Central memory CD4-positive, alpha-beta T cell (primary cell): ENCODE measurements at places on chromosomes 6 and 20.

DNA sequence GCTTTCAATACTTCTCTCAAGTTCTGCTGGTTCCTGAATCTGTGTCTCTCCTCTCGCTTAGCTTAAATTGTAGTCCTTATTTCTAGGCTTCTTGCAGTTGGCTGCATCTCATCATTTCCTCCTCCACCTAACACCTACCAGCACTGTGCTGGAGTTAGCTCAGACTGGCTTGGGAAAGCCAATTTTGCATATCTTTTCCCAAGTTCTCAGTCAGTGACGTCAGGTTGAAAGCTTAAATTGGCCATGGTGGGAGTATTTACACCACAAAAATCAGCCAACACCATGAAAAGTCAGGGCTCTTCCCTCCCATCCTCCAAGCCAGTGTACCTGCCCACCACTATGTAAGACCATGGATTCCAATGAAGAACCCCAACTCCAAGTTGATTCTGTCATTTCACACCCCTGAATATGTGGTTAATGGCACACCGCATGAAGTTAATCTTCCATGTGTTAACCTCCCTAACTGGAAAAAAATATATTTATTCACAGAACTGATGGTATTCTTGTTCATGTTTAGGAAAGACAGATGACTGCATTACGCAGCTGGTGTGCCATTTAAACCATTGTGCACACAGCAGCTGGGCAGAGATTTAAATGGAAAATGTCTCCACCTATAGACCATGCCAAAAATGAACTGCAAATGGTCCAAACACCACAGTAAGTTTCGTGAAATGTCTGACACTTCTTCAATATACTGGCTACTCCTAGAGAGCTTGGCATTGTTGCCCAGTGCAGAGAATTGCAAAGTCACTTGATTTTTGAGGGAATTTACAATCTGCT is 274.1 kb upstream of the MAP3K7 start:
- no peak for DNase-seq

GRCh38 chr20:3659492-3660261 is 3.5 kb downstream of the GFRA4 start:
- DNase-seq, result no peak

GRCh38 chr20:49285813-49286494 is 8.1 kb upstream of the ZNFX1 start:
- DNase-seq, result no peak

GRCh38 chr6:71393981-71394432 is 105.4 kb downstream of the OGFRL1 start:
- DNase-seq, result no peak

GRCh38 chr20:24257171-24257570 is 212.3 kb upstream of the SYNDIG1 start:
- DNase-seq, result no peak

GRCh38 chr6:141153563-141153962 is 979.2 kb upstream of the GJE1 start:
- peak; percentile 44 for DNase-seq

- DNase-seq, result no peak
These were observed 66.8 kb upstream of the THEMIS start for GRCh38 chr6:127967708-127968107.

DNA sequence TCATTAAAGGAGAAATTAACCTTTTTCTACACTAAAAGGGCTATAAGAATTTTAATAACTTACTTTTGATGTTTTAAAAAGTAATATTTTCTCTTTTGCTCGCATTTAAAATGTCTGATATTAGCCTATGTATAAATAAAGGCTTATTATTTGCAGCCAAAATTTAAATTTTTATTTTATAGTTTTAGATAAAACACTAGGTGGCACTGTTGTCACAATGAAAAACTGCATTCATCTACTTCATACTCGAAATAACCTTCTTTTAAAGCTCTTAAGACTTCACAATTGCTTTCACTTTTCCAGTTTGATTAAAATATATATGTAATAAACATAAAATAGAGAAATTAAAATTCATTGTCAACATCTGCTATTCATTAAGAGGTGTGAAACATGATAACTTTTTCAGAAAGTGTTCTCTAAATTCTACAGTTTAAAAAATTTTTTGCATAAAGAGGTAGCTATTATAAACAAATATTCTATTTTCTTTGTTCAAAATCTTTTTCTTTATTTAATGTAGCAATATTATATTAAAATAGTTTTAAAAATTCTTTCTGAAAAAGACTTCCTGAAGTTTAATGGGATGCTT is 78.8 kb upstream of the DEFB112 start:
- DNase-seq, result no peak

DNA sequence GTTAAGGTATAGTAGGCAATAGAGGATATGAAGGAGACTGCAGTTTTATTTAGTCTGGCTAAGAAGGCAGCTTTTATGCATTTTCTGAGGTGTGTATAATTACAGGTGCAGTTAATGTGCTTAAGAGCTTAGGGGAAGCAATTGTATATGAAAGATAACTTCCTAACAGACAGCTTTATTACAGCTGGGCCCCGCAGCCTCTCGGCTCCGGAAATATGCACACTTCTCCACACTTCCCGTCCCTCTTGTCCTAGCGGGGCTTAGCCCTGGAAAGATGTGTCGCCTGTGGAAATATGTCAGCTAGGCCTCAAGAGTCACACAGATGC is 178.4 kb upstream of the ARID1B start:
- no peak for DNase-seq

DNA sequence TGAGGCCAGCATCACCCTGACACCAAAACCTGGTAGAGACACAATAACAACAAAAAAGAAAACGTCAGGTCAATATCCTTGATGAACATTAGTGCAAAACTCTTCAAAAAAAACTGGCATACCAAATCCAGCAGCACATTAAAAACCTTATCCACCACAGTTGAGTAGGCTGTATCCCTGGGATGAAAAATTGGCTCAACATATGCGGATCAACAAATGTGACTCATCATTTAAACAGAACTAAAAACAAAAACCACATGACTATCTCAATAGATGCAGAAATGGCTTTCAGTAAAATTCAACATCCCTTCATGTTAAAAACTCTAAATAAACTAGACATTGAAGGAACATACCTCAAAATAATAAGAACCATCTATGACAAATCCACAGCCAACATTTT is 59.6 kb upstream of the PHIP start:
- no peak for DNase-seq

- DNase-seq, result no peak
These were observed 71.7 kb upstream of the CEP85L start for GRCh38 chr6:118722829-118723813.

DNA sequence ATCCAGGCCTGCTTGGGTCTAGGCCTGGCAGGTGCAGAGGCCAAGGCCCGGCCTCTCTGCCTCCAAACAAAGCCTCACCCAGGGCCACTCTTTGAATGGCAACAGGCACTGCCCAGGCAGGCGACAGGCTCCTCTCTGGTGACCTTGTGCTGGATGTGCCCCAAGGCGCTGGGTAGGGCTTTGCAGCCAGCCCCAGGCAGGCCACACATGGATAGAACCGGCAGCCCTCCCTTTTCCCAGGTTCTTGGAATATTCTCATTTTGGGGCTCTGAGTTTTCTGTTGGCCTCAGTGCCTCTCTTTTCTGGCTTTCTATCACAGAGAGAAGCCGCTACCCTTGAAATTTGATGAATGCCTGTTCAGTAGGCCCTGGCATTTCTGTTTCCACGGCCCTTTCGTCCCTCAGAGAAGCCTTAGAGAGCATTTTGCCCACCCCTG is 18.9 kb downstream of the PKIG start:
- no peak for DNase-seq

DNA sequence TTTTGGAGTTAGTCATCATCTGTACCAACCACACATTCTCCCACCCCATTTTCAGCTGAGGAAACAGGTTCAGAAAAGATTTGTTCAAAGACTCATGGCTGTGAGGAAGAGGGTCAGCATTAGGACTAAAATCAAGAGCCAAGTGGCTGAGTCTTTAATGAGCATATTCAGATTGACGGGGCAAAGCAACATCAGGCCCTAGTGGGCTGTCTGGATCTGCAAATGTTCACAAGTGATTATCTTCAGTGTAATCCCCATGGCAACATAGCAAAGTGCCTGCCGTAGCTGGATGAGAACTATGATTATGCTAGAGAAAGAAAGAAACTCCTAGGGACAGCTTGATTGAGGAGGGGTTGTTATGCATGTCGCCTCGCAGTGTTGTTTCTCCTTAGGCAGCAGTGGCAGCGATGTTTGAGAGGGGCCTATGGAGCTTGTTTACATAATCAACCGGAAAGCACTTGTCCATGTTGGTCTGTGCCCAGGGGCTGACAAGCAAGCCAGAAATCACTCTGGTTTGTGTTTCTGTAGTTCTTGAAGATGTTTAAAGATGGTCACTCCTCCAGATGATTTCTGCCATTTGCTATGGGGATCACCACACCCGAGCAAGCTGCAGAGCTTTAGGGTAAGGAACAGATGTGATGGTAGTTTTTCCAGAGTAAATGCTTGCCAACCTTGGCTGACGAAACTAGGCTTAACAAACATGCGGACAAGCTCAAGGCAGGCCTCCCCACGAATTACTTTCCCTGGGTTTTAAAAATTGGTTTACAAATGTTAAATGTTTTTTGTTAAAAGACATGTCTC is 124.3 kb upstream of the MLIP start:
- no peak for DNase-seq

DNA sequence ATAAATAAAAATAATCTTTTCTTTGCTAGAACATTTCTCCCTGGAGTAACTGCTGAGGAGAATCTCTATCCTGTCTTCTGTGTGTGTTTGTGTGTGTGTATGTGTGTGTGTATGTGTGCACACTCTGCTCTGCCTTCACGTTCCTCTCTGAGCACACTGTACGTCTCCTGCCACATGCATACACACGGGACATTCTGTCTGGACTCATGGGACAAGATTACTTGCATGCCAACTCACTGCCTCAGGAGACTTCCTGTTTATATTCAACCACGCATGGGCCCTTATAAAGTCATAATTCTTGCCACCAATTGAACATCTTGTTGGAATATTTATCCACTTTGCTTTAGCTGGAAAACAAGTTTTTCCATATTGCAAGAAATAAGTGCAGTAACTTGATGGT is 930.6 kb downstream of the KIF16B start:
- no peak for DNase-seq

DNA sequence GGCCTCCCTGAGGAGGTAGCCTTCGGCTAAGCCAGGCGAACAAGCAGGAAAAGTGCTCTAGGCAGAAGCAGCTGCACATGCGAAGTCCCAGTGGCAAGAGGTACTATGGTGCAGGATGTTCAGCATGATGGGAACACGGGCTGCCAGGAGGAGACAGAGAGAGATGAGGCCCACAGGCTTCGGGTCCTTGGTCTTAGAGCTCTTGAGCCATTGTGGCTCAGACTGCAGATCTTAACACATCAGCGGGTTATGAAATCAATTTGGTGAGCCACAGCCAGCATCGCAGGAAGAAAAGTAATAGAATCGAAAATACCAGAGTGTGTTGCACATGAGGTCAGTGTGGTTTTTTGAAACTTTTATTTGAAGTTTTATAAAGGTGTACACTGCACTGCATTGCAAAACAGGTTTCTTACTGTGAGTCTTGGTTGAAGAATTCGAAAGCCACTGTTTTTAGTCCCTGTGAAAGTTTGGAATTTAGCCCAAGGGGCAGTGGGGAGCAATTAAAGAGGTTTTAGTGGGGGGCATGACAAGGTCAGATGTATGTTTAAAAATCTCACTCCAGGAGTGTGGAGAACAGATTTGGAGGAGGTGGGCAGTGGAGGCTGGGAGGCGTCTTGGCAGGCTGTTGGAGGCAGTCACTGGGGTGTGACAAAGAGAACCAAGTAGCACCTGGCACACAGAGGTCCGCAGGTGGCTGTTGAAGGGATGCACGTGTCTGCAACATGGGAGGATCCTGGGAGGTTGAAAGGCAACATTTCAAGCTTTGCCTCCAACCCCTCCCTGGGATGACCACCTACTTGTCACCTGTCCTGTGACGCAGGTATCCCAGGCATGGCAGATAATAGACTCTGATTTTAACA is 69.3 kb downstream of the EYA2 start:
- DNase-seq, result no peak

GRCh38 chr6:81648502-81648901 is 104.0 kb downstream of the TENT5A start:
- DNase-seq, result no peak

GRCh38 chr6:25166955-25167748 is 112.0 kb upstream of the CARMIL1 start:
- DNase-seq, result no peak

- DNase-seq, result no peak
These were observed 48.5 kb upstream of the EDN1 start for GRCh38 chr6:12241493-12242175.
